ENCODE measurements at places on chromosomes 7 and 10.

DNA sequence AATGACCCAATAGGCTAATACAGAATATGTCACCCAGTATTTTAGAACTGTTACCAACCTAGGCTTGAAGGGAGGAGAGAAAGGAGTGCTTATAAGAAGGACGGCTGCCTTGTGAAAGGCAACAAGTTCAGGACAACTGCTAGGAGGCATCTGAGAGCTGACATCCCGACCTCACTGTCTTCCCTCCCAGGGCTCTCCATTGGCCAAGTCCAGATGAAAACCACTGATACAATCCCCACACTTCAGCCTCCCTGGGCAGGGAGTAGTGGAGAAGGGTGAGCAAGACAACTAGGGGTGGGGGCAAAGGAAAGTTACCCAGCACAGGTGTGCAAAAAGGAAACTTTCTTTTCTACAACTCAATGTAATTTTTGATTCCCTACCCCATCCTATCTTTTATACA lies 29.5 kb upstream of the TMEM273 start:
- no peak for DNase-seq

DNA sequence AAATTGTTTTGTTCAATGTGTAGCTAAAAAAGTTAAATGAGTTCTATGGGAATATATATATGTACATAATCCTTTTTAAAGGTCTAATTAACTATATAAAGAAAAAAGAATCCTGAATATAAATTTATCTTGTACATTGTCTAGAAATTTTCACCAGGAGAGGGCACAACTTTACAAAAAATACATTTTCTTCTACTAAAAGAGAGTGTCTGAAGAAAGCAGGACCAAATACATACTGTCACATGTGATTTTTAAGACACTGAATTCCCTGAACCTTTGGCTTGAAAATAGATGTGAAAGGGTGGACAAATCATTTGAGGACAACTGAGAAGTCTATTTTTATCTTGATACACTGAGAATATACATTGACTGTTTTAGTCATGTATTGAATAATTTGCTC lies 204.3 kb downstream of the DGKB start:
- no peak for DNase-seq

GRCh38 chr7:36261019-36261754 lies 108.1 kb downstream of the EEPD1 start:
- no peak for DNase-seq

DNA sequence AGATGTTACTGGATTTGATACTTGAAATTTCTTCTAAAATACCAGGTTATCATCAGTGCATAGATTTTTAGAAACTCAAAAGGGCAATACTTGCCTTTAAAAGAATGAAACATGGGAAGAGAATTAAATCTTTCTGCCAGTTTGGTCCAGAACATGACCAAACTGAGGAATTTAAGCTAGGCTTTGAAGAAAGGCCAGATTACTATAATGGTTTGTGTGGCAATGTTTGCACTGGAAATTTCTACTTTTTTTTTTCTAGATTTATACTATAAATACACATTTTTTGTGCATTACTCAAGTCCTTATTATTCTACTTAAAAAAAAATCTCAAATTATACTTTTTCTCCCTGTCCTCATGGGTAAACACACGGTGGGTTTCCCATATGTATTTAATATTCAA lies 9.2 kb downstream of the MKX start:
- DNase-seq = no peak

DNA sequence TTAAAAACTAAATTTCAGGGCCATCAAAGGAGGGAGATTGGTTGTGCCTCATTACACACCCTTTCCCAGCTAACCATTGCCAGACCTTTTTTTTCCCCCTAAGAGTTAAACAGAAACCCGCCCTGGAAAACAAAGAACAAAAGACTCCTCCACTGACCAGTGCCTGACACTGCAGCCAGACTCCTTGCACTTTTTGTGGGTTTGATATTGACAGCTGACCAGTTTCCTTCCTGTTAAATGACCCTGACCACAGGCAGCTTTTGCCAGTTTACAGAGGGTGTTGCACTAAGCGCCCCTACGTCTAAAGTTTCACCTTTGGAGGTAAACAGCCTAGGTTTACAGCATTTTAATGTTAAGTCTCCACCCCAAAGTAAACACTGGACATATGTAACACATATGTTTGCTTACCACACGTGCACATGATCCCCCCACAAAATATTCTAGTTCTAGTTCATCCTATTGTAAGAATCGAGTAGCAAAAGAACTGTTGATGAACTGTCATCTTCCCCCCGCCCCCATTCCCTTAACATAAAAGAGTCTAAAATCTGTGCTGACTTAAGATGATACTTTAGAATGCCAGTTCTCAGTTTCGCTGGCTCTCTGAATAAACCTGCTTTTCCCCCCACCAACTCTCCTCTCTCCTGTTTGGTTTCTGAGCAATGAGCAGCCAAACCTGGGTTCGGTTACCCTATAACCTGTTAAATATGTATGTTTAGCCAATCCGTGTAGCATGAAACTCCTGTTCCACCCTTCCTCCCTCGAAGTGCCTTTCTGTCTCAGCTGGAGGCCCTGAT lies 38.0 kb downstream of the FOXI2 start:
- no peak for DNase-seq

- no peak for DNase-seq
Measured at GRCh38 chr10:110524859-110525232, 27.1 kb downstream of the DUSP5 start.

Measured in glutamatergic neuron (in vitro differentiated cells).